ENCODE measurements at places on chromosomes 3 and 15. TPM values are rescaled to one million over a fixed set of nuclear protein-coding genes. Genes with fewer than 3 reads are reported as not detected.

DNA sequence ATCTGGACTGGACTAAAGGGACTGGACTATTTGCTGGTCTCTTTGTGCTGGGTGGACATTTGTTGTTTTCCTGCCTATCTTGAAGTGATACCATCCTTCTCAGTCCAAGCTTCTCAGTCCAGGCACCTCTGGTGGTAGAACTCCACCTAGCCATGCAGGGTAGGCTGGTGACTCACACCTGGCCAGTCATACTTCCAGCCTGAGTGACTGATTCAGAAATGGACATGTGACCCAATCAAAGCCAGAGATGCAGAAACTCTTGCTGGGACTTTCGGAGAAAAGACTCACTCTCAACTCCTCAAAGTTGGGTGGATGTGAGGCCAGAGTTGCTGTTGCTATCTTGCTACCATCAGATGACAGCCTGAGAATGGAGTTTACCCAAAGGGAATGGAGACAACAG lies 5.6 kb upstream of the ASB14 start:
- peak overlapping the region; percentile 82 for H3K27ac ChIP-seq
- H3K36me3 ChIP-seq = no peaks in the 10 kb centered on the region
- no peaks in the 10 kb centered on the region for H3K27me3 ChIP-seq
- DNase-seq = peak; percentile 22

DNA sequence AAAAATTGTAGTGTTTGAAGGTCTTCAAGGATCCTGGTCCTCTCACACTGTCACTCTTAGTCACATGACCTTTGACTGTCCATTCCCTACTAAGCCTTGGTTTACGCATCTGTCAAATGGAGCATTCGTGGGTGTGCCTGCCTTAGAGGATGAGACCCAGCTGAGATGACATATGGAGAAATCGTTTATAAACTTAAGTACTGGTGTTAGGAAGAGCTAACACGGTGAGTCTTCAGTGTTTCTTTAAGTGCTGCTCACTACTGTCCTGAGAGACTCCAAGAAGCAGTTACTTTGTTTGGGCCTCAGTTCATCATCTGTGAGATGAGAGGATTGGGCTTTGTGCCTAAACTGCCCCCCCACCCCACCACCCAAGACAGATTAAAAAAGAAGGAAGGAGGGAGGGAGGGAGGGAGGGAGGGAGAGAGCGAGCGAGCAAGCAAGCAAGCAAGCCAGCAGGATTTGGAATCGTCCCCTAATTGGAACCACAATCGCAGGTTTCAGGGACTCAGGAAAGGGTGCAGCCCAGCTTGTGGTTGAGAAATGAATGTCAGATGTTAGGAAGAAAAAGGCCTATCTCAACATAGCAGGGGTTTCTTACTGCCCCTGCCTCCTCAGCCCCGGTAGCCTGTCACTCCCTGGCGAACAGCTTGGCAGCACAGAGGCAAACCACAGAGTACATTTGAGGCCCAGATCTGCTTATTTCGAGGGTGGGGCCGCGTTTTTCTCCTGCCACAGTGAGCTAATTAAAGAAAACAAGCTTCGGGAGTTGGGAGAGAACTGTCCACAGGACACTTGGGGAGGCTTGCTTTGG lies 32.7 kb downstream of the SMAD3 start:
- peak; percentile 62 for DNase-seq
- H3K4me1 ChIP-seq = peaks cover 67% of the 10 kb centered on the region
- peak overlapping the region; percentile 68 for H3K27ac ChIP-seq

DNA sequence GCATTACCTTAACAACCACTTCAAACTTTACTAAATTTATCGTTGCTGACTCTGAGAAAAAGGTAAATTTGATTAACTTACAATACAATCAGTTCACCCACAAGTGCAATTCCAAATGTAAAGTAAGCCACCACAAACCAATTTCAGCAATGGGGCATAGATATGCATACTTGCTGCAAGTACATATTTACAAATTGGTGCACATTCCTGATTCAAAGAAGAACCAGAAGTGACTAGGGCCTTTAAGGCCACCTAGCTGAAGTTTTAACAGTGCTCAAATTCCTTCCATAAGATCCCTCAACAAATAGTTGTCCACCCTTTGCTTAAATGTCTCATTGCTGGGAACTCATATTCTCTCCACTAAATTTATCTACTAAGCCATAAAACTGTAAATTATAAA lies 67.2 kb downstream of the INO80 start:
- H3K27ac ChIP-seq = no peak overlapping the region
- H3K4me3 ChIP-seq = no peak overlapping the region
- H3K36me3 ChIP-seq = peaks cover 89% of the 10 kb centered on the region
- no peak for DNase-seq
- H3K4me1 ChIP-seq = no peaks in the 10 kb centered on the region
- H3K27me3 ChIP-seq = no peaks in the 10 kb centered on the region

- H3K36me3 ChIP-seq = no peaks in the 10 kb centered on the region
- peaks cover 7% of the 10 kb centered on the region for H3K4me1 ChIP-seq
- no peak overlapping the region for H3K27ac ChIP-seq
- H3K4me3 ChIP-seq = no peak overlapping the region
- DNase-seq = no peak
These were observed 151.3 kb downstream of the ERC2 start for GRCh38 chr3:56316944-56317343.

DNA sequence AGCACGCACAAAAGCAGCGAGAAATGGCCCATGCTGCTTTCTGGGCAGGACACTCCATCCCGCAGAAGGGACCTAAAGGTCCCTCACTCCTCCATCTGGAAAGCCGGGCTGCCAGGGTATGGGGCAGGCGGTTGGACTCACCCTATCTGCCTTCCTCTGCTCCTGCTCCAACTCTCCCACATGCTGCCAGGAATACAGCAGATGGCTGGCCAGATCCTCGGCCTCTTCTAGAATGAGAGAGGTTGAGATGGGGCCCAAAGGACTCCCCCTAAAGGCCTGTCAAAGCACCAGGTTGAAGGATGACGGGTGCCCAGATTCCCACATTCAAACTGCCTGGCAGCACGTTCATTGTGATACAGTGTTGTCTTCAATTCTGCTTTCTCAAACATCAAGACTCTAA lies 85.1 kb upstream of the C2CD4B start:
- H3K27me3 ChIP-seq = no peaks in the 10 kb centered on the region
- no peak overlapping the region for H3K4me3 ChIP-seq

- H3K4me3 ChIP-seq = no peak overlapping the region
- H3K27me3 ChIP-seq = no peaks in the 10 kb centered on the region
- no peaks in the 10 kb centered on the region for H3K36me3 ChIP-seq
- H3K27ac ChIP-seq = no peak overlapping the region
These were observed 932 bp upstream of the VPS8 start for GRCh38 chr3:184811034-184811433.

DNA sequence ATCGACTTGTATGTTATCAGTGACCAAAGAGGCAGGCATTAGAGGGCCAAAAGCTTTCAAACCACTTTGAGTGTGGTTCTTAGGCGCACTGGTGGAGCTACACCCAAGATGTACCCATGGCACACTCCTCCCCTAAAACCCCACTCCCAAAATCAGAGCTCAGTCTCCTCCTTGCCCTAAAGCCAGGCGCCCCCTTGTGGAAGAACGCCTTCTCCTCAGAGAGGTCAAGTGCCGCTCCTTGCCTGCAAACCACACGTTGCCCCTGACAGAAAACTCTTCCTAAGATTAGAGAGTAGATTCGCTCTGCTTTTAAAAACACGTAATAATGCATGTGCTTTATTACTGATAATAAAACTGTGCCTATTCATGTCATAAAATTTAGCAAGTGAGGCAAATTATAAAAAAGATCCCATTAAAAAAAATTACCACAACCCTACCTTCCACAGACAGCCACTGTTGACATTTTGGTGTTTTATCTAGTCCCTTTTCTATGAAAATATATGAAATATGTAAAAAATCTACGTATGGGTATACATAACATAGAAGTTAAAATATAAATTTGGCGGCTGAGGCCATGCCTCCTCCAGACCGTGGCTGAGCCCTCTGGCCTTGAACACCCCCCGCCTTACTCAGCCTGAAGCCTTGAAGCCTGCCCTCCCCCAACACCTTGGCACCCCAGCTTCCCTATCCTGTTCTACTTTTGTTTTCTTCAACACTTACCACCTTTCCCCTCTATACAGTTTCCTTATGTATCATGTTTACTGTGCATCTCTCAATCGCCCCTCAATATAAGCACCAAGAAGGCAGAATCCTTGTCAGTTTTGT lies 33.5 kb downstream of the BCL2L10 start:
- H3K27ac ChIP-seq = no peak overlapping the region
- H3K36me3 ChIP-seq = no peaks in the 10 kb centered on the region
- no peaks in the 10 kb centered on the region for H3K4me1 ChIP-seq
- H3K27me3 ChIP-seq = no peaks in the 10 kb centered on the region
- DNase-seq = peak; percentile 55
- no peak overlapping the region for H3K4me3 ChIP-seq

- no peaks in the 10 kb centered on the region for H3K36me3 ChIP-seq
- no peak overlapping the region for H3K4me3 ChIP-seq
- H3K27me3 ChIP-seq = no peaks in the 10 kb centered on the region
- no peaks in the 10 kb centered on the region for H3K4me1 ChIP-seq
- DNase-seq = no peak
- H3K27ac ChIP-seq = no peak overlapping the region
These were observed 637.1 kb upstream of the CCDC54 start for GRCh38 chr3:106740116-106740515.

DNA sequence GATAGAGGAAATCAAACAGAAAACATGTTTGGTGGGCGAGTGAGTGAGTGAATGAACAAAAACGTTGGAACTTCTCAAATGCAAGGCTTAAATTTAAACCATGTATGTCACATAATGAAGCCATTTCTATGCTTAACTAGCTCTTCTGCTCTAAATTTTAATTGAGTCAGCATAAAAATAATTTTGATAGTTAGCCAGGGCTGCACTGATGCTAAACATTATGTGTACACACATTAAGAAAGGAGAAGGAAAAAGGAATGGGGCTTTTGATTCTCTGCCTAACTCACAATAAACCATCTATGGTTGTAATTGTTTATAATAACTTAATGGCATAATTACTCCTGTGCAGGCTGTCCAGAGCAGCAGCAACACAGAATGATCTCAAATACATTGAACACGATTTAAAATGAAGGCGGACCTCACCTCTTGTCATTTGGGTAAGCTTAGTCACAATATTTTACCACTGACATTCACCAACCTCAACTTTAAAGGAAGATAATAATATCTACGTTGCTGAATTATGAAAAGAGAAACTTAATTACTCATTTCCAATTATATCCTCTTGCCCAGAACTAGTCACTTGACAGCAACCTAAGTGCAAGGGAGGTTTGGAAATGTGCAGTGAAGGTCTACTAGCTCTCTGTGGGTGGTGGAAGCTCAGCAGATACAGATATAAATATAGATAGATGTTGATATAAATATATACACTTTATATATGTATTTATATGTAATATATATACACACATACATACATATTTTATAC lies 318.4 kb upstream of the TRIM42 start:
- no peak for DNase-seq
- H3K36me3 ChIP-seq = no peaks in the 10 kb centered on the region
- H3K4me1 ChIP-seq = no peaks in the 10 kb centered on the region
- no peak overlapping the region for H3K4me3 ChIP-seq

The PLSCR5 gene
- total RNA-seq = not detected

- DNase-seq = peak; percentile 71
- peaks cover 24% of the 10 kb centered on the region for H3K4me1 ChIP-seq
- no peaks in the 10 kb centered on the region for H3K27me3 ChIP-seq
- H3K4me3 ChIP-seq = peak overlapping the region; percentile 53
- no peaks in the 10 kb centered on the region for H3K36me3 ChIP-seq
These were observed 826 bp downstream of the SHC4 start for GRCh38 chr15:48962662-48963523.

GRCh38 chr3:102255736-102256135 lies 179.1 kb upstream of the ZPLD1 start:
- no peaks in the 10 kb centered on the region for H3K4me1 ChIP-seq
- H3K27ac ChIP-seq = no peak overlapping the region
- no peak overlapping the region for H3K4me3 ChIP-seq
- H3K27me3 ChIP-seq = no peaks in the 10 kb centered on the region

The LRRC2 gene
- 97.0 TPM for total RNA-seq

The SLC7A14 gene
- total RNA-seq = not detected

- H3K4me3 ChIP-seq = no peak overlapping the region
- no peaks in the 10 kb centered on the region for H3K4me1 ChIP-seq
- DNase-seq = no peak
- H3K27me3 ChIP-seq = no peaks in the 10 kb centered on the region
These were observed 6.2 kb upstream of the NIPA1 start for GRCh38 chr15:22780267-22780666.

GRCh38 chr3:8767667-8768363 lies 1.6 kb downstream of the OXTR start:
- peak overlapping the region; percentile 43 for H3K4me3 ChIP-seq
- no peak overlapping the region for H3K27ac ChIP-seq
- no peak for DNase-seq

The FRMD5 gene
- not detected for total RNA-seq

GRCh38 chr15:86060674-86061073 lies 19.0 kb upstream of the AGBL1 start:
- DNase-seq = peak; percentile 20
- no peaks in the 10 kb centered on the region for H3K27me3 ChIP-seq
- H3K27ac ChIP-seq = peak overlapping the region; percentile 20
- no peaks in the 10 kb centered on the region for H3K36me3 ChIP-seq
- H3K4me3 ChIP-seq = no peak overlapping the region
- H3K4me1 ChIP-seq = peaks cover 8% of the 10 kb centered on the region

DNA sequence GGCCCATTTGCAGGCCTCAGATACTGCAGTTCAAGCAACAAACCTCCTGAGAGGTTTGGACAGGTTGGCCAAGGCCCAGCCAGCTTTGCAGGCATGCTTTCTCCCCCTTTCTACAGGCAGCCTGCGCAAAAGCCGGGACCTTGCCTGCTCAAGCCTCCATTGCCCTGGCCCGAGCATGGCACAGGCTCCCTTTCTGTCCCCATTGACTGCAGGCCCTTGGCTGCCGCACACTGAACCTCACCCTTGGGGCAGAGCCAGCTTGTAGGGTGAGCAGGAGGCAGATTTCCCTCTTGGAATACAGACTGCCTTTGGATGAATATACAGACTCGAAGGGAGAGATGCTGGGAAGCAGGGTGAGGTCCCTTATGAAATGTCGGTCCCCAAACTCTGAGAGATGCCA lies 461.7 kb upstream of the PROK2 start:
- H3K27me3 ChIP-seq = no peaks in the 10 kb centered on the region
- H3K36me3 ChIP-seq = no peaks in the 10 kb centered on the region
- H3K27ac ChIP-seq = no peak overlapping the region
- DNase-seq = no peak
- peaks cover 8% of the 10 kb centered on the region for H3K4me1 ChIP-seq
- H3K4me3 ChIP-seq = no peak overlapping the region

All from gastrocnemius medialis (tissue), 4 donors.